ENCODE measurements at places on chromosomes 16 and 17.

DNA sequence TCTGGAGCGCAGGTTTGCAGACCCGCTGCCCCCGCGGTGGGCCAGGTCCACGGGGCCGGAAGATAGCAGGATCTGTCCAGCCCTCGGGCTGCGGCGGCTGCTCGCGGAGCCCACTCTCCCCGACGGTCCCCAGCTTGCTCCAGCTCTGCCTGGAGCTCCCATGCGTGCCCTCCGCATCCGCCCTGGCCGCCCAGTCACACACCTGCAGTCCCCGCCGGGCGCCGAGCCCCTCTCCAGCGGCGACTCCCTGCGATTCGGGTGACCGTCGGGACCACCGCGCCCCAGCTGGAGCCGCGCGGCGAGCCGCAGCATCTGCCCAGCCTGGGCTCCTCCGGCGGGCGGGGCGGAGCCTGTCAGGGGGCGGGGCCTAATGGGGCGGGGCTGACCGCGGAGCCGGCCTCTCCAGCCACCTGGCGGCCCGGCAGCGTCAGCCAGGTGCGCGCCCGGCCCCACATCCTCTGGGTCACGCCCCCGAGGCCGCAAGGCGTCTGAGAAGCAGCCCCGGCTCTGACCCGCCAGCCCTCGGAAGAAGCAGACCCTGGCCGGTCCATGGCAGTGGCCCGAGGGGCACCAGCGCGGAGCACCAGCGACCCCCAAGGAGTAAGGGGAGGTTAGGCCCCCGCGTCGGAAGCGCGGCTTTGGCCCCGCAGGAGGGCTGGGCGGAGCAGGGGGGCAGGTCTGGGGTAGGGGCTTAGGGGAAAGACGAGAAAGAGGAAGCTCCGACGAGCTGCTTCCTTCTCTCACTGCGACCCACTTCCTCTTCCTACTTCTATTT, at the start of gene PIK3R5:
TSS of gene PIK3R5 (minus strand) at position 314 of the 775 bp plus-strand sequence. CDS start 54,213 bp downstream, outside the sequence.
- no peak for DNase-seq

DNA sequence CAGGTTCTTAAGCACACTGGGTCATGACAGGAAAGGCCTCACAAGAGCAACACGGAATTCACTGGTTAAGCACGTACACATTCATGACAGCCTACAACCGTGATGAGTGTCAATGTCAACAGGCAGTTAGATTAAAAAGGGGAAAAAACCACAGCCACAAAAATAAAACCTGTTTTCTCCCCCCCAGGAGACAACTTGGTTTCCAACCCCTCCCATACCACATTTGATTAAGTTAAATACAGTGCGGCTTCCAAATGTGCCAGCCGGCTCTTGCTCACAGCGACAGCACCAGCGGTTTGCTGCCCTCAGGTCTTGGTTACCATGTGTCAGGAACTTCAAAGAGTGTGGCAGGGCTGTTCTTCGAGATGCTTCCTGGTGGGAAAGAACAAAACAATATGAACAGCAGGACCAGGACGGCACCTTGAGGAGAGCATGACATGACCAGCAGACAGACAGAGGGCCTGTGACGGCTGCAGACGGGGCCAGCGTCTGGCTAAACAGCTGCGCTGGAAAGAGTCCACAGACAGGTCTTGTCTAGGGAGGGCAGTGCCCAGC, 193.6 kb downstream of the PARN start:
- DNase-seq, result no peak

GRCh38 chr17:77432742-77433141, 292.0 kb downstream of the SEC14L1 start:
- no peak for DNase-seq

DNA sequence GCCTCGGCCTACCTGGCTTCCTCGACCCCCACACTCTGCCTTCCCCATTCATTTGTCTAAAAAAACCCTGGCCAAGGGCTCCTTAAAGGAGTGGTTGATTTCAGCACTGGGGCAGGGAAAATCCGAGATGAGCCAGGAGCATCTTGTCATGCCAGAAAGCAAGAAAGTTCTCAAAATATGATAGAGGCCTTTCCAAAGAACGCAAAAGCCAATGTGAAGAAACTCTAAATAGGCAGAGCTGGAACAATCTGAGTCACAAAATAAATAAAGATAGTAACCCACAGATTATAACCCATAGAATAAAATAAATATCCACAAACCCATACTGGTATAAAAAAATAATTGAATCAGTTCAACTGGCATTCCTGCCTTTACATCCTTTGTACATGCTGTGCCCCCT, 192.3 kb upstream of the SALL1 start:
- no peak for DNase-seq

- no peak for DNase-seq
Measured at GRCh38 chr16:31055613-31056012, 18.4 kb downstream of the ZNF668 start.

GRCh38 chr17:44079877-44080821, 9.6 kb downstream of the G6PC3 start:
- no peak for DNase-seq

DNA sequence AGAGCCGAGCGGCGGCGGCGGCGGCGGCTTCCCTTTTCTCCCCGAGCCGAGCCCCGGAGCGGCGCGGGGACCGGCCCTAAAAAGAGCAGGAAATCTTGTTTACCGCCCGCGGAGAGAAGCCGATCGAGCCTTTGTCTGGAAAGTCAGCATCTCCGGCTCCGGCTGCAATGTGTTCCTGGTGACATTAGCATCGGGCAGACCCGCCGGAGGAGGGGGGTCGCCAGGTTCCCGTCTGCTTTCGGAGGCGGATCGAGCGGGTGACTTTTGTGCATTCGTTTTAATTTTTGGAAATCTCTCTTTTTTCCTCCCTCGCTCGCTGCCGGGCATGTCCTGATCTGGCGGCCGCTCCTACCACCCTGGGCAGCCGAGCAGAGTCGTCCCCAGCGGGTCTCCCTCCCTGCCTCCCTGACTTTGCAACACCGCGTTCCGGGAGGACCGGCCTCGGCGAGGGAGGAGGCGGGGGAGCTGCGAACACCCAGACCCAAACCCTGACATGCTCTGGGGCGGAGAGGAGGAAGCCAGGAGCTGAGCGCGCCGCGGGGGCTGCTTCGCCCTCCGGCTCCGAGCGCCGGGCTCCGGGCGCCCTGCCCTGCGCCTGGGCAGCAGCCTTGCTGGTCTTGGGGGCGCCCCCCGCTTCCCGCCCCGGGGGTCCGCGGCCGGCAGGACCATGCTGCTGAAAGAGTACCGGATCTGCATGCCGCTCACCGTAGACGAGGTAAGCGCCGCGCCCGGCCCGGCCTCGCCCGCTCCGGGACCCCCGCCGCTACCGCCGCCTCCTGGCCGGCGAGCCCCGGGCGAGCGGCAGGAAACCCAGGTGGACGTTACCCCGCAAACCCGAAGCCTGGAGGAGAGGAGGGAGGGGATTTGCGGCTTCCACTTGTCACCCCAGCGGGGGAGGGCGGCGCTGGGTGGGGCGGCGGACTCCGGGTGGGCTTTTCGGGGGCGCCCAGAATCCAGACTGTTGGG, 690 bp downstream of the PITPNC1 start:
- DNase-seq, result peak; percentile 51

- no peak for DNase-seq
Measured at GRCh38 chr17:50218771-50219315, 17.4 kb upstream of the COL1A1 start.

Data from amygdala (tissue), 56 donors.